Natural killer cell treated with Interleukin-12 subunit alpha and Interleukin-12 subunit beta and Interleukin-15 and Interleukin-18, amount 100 ng/mL, for 72 hours (primary cell): ENCODE measurements at places on chromosomes 7 and 10. TPM values are rescaled to one million over a fixed set of nuclear protein-coding genes. Genes with fewer than 3 reads are reported as not detected.

The CTTNBP2 gene
- not detected for total RNA-seq

The INPP5F gene
- 6.7 TPM for total RNA-seq

The DENND2A gene
- total RNA-seq = not detected

The PPP1R17 gene
- total RNA-seq = not detected

The ATOH7 gene
- not detected for total RNA-seq

The GDF2 gene
- total RNA-seq = not detected

The SLC26A5 gene
- not detected for total RNA-seq

The ABCB1 gene
- total RNA-seq = 15.1 TPM

The CARD11 gene
- 79.3 TPM for total RNA-seq

The SPDYE9 gene
- not detected for total RNA-seq

The LRMDA gene
- 0.92 TPM for total RNA-seq

The HMX3 gene
- not detected for total RNA-seq

The SPOCK2 gene
- 25.9 TPM for total RNA-seq

The GIMAP4 gene
- 83.6 TPM for total RNA-seq

The SFRP4 gene
- not detected for total RNA-seq

The GALNT17 gene
- not detected for total RNA-seq

The BTBD16 gene
- total RNA-seq = not detected

The SPDYE18 gene
- 0.45 TPM for total RNA-seq

The ABCC2 gene
- total RNA-seq = 1.5 TPM

The ITPRID1 gene
- total RNA-seq = not detected

The FGF8 gene
- total RNA-seq = not detected

The ZNF727 gene
- not detected for total RNA-seq

The GOLGA7B gene
- 2.8 TPM for total RNA-seq
